ENCODE measurements at places on chromosomes 11 and 22. TPM values are rescaled to one million over a fixed set of nuclear protein-coding genes. Genes with fewer than 3 reads are reported as not detected.

CARNS1 gene
- total RNA-seq = under 0.01 TPM

SOX10 gene
- total RNA-seq = not detected

CD81 gene
- 320 TPM for total RNA-seq

UBQLN3 gene
- not detected for total RNA-seq

Measured in uterine smooth muscle cell (primary cell).